ENCODE measurements at places on chromosomes 7 and 10. TPM values are rescaled to one million over a fixed set of nuclear protein-coding genes. Genes with fewer than 3 reads are reported as not detected.

NAT16 gene
- total RNA-seq: not detected

SCART1 gene
- total RNA-seq: 5.3 TPM

RSBN1L gene
- 27.7 TPM for total RNA-seq

PRLHR gene
- total RNA-seq: not detected

PRF1 gene
- 4.1 TPM for total RNA-seq

CPN1 gene
- total RNA-seq: not detected

DNA sequence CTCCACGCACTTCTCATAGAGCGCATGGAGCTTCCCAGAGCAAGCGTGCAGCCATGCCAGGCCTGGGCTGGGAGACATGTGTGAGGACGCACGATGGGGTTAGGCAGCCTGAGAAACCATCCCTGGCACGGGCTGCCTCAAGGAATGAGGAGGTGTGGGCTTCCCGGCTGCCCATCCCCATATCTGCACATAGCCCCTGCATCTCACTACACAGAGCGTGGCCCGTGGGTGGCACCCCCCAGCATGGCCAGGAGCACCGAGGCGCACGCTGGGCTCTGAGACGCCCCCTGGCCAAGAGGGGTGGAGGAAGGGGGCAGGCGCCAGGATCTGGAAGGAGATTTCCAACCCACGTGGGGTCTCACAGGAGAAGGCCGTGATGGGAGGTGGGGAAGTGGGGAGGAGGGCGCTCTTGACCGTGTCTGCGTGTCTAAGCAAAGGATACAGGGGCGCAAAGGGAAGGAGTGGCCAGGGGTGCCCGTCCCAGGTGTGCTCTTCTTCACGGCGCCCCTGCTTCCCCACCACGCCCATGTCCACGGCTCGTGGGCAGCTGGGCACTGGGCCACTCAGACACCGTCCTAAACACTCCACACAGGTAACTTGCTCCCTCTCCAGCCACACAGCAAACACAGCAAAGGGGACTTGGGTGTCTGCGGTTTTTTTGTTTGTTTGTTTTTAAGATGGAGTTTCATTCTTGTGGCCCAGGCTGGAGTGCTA is 340.5 kb downstream of the PTPRN2 start:
- DNase-seq: no peak

- DNase-seq: peak; percentile 52
Measured at GRCh38 chr10:16891375-16892313, 74.4 kb upstream of the RSU1 start.

DNA sequence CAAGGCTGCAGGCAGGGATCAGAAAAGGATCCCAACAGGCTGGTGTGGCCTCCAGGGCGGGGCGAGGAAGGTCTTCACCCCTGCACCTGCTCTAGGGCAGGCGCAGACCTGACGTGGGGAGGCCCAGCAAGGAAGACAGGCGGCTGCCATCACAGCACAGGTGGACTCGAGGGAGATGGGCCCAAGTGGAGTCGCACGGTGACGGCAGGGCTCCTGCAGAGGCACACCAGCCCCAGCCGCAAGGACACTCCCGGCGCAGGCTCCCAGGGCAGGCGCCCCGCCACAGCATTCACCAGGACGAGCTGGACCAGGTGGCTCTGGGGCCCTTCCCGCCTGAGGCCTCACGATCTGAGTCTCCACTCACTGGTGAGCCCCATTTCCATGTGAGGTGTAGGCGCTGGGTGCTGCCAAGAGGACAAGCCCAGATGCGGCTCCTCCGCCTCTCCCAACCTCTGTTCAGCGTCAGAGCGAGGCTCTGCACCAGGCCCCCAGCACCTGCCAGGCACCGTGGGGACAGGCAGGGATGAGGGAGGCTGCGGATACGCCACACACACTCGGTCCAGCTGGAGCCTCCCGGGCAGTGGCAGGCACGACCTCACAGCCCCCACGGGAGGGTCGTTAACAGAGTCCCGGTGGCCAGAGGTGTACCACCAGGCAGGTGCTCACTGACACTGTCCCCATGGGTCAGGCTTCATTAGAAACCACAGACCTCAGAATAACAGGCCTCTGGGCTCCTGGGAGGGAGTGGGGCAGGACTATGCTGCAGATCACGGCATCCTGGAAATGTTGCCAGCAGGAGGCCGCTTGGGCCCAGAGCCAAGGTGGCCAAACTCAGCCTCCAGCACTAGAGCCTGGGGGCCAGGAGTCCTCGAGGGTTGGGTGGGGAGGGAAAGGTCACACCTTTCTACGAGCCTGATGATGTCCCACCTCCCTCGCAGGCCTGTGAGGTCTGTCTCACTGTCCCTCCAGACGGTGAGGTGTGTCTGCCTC is 111.6 kb downstream of the MAD1L1 start:
- no peak for DNase-seq

DNA sequence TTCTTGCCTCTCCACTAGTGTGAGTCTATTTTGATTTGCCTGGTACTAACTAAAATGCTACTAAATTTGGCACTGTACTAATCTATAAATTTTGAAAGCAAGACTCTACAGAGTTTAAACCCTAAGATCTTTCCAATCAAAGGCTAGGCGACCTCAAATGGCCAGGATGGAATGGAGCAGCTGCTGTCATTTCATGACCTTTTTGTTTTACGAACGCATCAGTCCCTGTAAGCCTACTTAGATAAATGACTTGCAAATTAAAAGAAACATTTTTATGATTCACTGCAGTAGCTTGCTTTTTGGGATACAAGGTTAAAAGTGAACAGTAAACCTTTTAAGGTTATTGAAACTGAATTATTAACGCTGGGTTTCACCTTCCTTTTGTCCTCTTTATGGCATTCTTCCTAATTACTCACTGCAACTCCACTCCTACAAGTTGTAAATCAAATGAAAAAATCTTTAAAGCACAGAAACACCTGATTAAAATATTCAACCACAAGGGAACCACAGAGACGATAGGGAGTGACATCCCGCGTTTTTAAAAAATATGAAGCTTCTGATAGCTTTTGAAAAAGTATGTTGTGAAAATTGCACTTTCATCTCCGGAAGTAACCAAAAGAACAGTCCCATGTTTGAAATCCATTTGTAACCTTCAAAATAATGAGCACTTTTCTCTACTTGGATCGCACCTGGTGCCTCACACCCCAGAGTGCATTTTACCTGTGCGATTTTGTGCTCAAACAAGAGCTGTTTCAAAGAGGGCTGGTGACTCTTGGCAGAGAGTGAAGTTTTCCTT is 595.1 kb downstream of the PARD3 start:
- no peak for DNase-seq

GRCh38 chr7:132604121-132604520 is 27.9 kb upstream of the PLXNA4 start:
- no peak for DNase-seq

DNA sequence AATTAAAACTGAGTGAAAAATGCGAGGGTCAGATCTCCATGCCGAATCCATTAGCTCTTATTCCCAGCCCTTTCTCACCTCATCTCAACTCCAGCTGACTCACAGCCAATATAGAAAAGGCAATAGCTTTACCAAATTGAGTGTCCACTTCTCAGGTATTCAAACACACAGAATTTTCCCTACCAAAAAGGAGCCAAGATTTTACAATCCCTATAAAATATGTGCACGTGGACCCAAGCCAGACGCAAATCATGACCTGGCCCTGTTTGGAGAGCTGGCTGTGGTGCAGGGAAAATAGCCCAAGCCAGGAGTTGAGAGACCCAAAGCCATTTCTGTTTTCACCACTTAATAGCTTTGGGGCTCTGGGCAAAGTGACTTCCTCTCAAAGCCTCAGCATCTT is 379.7 kb upstream of the AUTS2 start:
- DNase-seq: no peak

- DNase-seq: no peak
Measured at GRCh38 chr7:29613100-29613499, 49.5 kb downstream of the PRR15 start.

- DNase-seq: no peak
Measured at GRCh38 chr7:28957751-28958234, 337 bp downstream of the TRIL start.
